H7 (cell line): ENCODE measurements at places on chromosomes 2 and 18.

GRCh38 chr2:69514406-69514805, 77.2 kb upstream of the NFU1 start:
- peak; percentile 44 for DNase-seq

DNA sequence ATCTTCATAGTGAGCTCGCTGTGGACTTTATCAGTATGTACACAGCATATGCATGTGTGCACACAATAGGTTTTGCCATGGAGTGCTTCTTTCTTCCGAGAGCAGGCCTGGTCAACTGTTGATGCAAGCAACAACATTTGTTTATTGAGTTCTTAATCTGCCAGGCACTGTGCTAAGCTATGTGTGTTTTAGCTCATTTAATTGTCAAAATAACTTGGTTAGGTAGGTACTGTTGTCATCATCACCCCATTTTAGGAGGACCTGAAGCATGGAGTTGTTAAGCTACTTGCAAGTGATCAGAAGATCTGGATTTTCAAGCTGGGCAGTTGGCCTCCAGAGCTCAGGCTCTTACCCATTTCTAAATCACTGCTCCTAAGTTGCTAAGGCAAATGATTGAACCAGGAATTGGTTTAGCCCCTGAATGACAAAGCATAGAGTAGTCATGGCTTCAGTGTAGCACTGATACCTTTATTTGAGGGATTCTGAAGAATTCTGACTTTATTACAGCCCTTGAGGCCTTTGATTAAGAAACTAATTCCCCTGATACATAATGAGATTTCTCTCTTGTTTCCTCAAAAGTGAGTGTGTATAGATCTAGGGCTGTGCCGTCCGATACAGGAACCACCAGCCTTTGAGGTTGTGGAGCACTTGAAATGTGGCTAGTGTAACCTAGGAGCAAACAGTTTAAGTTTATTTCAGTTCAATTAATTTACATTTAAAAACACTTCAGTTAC, 132.9 kb downstream of the FMNL2 start:
- no peak for DNase-seq

GRCh38 chr2:143937723-143938350, 582.1 kb downstream of the ZEB2 start:
- peak; percentile 51 for DNase-seq

- DNase-seq = no peak
Measured at GRCh38 chr2:214135966-214136365, 274.9 kb upstream of the VWC2L start.

DNA sequence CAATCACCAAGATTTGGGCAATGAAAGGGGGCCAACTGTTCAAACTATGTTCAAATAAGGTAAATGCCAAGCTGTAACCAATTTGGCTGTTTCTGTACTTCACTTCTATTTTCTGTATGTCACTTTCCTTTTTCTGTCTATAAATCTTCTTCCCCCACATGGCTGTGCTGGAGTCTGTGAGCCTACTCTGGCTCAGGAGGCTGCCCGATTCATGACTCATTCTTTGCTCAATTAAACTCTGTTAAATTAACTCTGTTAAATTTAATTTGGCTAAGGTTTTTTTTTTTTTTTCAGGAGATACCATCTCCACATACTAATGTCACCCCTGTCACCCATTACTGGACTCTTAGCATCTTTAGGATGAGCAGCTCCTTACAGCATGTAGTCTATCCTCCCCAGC, 178.8 kb upstream of the TWIST2 start:
- no peak for DNase-seq

GRCh38 chr18:11724781-11725180, 35.7 kb downstream of the GNAL start:
- no peak for DNase-seq

- no peak for DNase-seq
Measured at GRCh38 chr2:37243435-37243834, 12.0 kb downstream of the NDUFAF7 start.

DNA sequence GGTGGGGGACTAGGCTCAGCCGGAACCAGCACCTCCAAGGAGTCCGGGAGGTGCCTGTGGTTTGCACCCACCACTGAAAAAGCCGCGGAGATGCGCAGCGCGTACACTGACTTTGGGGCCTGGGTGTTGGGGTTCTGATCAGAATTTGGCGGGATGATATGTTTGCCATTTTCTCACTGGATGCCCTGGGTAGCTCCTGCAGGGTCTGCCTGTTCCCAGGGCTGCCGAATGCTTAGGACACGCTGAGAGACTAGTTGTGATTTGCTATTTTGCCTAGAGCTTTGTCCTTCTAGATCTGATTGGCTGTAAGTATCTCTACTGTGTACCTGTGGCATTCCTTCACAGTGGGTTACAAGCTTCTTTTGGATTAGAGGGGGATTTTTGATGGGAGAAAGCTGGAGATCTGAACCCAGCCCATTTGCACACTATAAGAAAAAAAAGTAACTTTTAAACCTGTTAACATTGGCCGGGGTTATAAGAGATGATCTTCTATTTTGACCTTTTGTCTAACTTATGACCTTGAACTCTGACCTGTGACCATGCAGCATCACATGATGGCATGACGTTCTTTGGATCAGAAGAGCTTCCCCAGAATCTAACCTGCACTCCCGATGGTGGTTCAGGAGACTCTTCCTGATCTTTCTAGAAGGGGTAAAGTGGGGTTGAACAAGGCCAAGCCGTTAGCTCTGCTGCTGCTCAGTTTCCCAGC, 1.6 kb downstream of the KCNE4 start:
- no peak for DNase-seq

DNA sequence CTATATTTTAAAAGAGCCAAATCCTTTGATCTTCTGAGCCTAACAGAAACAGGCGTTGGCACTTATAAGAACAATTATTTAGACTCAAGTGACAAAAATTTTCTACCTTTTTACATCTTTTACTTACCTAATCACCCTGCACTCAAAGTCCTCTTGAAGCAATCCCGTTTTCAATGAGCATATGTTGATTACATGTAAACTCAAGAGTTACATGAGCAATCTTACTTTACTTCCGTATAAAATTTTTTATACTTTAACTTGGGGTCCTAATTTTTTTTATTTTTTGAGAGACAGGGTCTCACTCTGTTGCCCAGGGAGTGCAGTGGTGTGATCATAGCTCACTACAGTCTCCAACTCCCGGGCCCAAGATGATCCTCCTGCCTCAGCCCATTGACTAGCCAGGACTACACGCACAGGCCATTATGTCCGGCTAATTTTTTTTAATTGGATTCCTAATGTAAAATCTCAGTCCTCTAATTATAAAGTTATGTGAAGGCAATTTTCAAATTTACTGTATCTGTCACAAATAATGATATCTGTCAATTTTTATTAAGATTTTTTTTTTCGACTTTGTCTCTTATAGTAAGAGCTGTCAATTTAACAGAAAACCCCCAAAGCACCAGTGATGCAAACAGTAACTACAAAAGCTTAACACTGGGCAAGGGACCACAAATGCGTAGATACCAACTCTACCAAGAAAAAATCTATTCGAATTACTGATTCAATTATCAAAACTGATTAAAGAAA, 19.1 kb upstream of the STPG4 start:
- no peak for DNase-seq

GRCh38 chr18:57143265-57143664, 3.6 kb upstream of the BOD1L2 start:
- no peak for DNase-seq

DNA sequence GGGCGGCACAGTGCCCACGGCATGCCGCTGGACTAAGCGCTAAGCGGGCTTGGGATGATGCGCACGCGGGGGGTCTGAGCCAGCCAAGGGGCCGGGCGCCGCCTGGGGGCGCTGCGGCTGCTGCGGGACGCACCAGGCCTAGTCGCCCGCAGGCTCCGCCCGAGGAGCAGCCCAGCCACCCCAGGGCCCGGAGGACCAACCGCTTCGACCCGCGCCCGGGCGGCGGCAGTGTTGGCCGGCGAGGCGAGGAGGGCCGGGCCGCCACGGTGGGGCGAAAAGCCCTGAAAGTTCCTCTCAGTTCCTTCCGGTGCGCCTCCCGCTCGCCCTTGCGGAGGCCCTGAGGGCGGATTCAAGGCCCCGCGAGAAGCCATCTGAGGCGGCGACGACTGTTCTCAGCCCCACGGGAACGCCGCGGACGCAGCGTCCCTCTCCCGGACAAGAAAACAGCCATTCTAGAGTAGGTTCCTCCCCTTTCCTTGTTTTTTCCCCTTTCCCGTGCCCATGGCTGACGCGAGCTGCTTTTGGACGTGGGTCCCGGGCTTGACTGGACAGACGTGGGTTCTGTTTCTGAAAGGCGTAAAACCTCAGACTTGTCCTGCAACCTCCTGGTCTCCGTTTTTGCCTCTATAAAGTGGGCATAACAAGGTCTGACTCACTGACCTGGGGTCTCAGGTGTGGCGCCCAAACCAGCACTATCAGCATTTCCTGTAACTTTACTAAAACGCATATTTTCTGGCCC, at the start of gene ANKAR:
Gene ANKAR, plus strand, starts transcription at position 297 of the 739 bp plus-strand sequence. CDS start 1,821 bp downstream, outside the sequence.
- peak; percentile 92 for DNase-seq

GRCh38 chr18:2848247-2849246, 1.7 kb downstream of the EMILIN2 start:
- peak; percentile 25 for DNase-seq
